Renal pelvis (tissue), 12 donors: ENCODE measurements at places on chromosomes 6 and 20. TPM values are rescaled to one million over a fixed set of nuclear protein-coding genes. Genes with fewer than 3 reads are reported as not detected.
A peak's percentile ranks its signal among the peaks of the same experiment; 100 is the strongest.

GRCh38 chr6:44976677-44977641 is 351.2 kb upstream of the RUNX2 start:
- no peak for DNase-seq

The SYNCRIP gene
- 166 TPM for polyA plus RNA-seq

DNA sequence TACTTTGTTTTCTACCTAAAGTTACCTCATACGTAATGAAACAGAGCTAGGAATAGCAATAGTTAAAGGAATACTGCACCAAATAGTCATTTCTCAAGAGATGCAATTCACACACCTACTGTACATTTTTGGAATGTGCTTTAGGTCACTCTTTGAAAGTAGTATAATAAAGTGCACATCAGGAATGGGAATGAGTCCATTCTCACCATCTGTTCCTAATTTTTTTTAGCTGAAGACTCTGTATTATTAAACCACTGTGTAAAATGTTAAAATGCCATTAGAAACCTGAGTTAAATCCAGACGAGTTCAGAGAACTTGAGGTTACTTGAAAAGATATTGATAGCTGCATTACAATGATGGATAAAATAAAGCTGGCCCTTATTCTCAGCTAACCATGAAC is 51.9 kb upstream of the EPHA7 start:
- no peak for DNase-seq

DNA sequence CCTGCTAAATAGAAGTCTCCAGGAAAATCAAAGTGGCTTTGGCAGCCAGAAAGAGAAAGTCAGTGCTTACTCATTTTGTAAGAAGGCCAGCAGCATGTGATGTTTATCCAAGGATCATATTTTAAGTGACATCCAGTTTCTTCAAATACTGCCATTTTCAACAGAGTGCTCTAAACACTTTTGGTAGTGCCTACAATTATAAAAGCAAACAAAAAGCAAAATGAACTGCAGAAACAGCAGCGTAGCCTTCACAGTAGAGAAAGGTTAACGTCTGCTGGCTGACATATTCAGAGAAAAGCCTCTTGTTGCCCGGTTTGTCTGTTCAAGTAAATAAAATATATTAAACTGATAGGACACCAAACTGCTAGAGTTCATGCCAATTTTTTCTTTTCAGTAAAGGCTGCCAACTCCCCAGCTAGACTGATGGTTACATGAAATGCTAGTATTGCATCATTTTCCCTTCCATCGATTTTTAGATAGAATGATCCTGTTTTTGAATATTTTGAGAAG is 705.7 kb upstream of the SLC35B3 start:
- DNase-seq: no peak

GRCh38 chr6:125095580-125096301 is 57.8 kb upstream of the TPD52L1 start:
- no peak for DNase-seq

The ADGRG6 gene
- polyA plus RNA-seq: 28.8 TPM

GRCh38 chr6:46539866-46540265 is 48.6 kb upstream of the RCAN2 start:
- peak; percentile 60 for DNase-seq

DNA sequence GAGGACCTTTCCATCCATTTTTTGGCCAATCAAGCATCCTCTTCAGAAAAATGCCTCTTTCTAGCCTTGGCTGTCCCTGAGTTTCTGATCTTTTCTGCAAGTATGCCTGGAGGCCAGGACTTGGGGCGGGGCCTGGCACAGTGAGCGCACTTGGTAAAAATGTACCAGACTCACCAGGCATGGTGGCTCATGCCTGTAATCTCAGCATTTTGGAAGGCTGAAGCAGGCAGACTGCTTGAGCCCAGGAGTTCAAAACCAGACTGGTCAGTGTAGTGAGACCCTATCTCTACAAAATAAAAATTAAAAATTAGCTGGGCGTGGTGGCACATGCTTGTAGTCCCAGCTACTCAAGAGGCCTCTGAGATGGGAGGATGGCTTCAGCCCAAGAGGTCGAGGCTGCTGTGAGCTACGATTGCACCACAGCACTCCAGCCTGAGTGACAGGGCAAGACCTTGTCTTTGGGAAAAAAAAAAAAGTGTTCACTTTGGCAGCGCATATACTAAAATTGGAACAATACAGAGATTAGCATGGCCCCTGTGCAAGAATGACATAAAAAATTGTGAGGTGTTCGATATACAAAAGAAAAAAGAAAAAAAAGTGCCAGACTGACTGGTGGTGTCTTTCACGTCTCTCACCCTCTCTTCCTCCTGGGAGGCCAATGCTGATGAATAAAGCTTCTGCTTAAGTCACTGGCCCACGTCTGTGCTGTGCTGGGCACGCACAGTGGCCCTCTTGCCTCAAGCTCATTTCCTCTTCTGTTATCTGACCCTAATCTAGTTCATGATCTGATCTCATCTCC is 18.1 kb upstream of the SLC9A8 start:
- DNase-seq: no peak

- DNase-seq: no peak
Measured at GRCh38 chr20:48606841-48607543, 220.8 kb downstream of the PREX1 start.

DNA sequence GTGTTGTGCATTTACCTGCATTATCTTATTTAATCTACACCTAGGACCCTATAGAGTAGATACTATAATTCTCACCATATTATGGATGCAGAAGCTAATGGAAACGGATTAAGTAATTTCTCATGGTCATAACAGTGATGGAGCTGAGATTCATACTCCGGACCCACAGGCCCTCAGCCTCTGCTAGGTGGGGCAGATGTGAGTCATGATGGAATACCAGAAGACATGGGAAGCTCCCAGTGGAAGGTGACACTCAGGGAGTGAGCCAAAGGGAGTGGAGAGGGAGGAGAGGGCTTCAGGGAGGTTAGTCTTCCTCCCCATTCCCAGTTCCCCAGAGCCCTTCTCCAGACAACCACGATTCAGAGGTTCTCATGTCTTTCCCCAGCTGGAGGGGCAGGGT is 65.2 kb upstream of the GPR6 start:
- DNase-seq: no peak

DNA sequence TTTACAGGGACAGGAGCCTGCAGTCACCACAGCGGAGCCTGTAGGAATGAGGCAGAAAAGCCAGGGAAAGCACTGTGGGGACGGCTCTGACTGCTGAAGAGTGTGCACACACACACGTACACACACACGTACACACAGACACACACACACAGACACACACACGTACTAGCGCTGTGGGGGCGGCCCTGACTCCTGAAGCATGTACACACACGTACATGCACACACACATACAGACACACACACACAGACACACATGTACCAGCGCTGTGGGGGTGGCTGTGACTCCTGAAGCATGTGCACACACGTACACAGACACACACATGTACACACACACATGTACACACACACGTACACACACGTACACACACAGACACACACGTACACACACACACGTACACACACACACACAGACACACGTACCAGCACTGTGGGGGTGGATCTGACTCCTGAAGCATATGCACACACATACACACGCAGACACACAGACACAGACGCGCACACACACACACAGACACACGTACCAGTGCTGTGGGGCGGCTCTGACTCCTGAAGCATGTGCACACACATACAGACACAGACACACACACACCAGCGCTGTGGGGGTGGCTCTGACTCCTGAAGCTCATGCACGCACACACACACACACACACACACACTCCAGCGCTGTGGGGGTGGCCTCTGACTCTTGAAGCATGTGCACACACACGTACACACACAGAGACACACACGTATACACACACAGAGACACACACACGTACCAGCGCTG is 127.3 kb downstream of the DLL1 start:
- DNase-seq: no peak

The FRS3 gene
- polyA plus RNA-seq: 9.2 TPM

DNA sequence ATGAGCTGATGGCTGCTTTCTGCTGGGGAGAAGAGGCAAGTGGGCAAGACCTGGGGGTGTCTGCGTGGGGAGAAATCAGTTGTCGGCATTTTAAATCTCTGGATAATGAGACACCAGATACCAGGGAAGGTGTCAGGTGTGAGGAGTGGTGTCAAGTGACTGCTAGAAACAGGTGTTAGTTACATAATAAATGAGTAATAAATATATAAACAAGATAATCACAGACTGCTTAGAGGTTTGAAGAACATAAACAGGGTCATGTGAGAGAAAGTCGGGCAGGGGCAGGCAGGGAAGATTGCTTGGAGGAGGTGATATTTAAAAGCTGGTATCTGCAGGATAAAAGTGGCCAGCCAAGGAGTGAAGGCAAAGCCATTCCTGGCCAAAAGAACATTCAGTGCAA is 87.2 kb upstream of the RIN2 start:
- DNase-seq: no peak

The CEP250 gene
- 65.5 TPM for polyA plus RNA-seq

DNA sequence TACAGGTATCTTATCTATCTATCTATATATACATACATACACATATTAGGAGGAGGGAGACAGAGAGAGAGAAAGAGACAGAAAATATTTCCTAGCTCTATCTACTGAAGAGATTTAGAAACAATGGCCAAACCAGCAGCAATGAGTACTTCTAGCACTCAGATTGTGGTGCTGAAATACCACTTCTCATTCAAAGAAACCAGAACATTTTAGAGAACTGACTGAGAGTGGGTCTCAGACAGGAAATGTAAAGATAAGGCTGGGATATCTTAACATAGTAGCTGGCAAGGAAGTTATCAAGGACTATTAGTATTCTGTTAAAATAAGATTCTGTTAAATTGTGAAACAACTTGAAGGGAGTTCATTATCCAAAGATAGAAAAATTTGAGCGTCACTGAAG is 57.0 kb downstream of the DNAAF9 start:
- no peak for DNase-seq

The NKAIN2 gene
- 18.0 TPM for polyA plus RNA-seq

DNA sequence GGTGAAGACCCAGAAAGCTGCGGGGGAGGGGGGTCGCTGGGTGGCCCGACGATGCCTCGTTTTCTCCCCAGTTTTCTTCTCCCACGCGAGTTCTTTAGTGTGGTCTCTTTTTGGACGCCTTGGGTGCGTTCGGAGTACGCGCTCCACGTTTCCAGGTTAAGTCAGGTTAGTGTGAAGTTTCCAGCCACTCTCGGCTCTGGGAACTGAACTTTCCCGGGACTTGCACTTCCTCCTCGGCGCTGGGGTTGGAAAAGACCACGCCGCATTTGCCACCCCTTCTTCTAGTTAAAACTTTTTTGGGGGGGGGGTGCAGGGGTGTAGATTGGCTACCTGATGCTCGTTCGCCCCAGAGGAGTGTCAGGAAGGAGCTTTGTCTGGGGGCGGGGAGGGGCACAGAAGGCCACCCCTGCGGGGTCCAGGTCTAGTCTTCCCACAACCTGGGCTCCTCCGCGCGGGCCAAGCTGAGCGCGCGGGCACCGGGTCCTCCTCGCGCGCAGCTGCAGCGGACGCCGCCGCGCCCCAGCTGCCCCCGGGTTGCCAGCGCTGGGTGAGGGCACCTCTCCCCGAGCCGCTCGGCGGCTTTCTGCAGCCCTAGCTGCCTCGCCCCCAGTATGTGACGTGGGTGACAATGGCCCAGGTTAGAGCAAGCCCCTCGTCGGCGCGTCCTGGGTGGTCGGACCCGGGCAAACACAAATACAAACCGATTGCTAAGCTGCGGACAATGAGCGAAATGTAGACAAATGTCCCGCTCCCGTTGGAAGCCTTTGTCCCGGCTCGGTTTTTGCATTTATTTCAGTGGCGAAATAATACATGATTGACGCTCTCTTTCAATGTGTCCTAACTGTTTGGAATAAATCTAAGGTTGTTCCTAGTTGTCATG is 1.7 kb upstream of the NKX2-2 start:
- DNase-seq: no peak

DNA sequence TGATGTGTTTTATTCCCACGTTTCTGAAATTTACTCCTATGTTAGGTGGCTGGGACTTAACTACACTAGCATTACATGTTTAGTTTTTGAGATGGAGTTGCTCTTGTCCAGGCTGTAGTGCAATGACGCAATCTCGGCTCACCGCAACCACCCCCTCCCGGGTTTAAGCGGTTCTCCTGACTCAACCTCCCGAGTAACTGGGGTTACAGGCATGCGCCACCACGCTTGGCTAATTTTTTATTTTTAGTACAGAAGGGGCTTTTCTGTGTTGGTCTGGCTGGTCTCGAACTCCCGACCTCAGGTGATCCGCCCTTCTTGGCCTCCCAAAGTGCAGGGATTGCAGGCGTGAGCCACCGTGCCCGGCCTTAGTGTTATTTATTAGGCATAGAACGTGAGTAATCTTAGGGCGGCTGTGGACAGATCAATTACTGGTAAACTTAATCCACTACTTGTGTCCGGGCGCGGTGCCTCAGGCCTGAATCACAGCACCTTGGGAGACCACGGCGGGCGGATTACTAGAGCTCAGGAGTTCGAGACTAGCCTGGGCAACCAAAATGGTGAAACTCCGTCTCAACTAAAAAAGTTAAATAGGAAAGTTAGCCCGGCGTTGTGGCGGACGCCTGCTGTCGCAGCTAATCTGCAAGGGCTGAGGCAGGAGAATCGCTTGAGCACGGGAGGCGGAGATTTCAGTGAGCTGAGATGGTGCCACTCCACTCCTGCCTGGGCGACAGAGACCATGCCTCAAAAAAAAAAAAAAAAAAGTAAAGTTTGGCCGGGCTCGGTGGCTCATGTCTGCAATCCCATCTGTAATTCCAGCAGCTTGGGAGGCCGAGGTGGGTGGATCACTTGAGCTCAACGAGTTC is 123.7 kb upstream of the BTN3A2 start:
- DNase-seq: no peak

DNA sequence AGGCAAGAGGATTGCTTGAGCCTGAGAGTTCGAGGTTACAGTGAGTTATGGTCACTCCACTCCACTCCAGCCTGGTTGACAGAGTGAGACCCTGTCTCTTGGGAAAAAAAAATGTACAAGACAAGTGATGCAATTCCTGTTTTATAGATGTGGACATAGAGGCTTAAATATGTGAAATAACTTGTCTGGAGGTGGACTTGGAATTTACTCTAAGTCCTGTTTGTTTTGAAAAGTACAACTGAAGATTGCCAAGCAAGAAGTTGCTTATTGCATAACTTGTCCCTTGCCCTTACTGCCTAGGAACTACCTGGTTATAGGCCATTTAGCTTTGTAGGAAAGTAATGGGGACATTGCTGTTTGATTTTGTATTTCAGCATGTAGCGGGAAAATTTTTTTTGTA is 26.0 kb upstream of the ADIG start:
- DNase-seq: no peak

The FOXF2 gene
- polyA plus RNA-seq: 0.10 TPM

DNA sequence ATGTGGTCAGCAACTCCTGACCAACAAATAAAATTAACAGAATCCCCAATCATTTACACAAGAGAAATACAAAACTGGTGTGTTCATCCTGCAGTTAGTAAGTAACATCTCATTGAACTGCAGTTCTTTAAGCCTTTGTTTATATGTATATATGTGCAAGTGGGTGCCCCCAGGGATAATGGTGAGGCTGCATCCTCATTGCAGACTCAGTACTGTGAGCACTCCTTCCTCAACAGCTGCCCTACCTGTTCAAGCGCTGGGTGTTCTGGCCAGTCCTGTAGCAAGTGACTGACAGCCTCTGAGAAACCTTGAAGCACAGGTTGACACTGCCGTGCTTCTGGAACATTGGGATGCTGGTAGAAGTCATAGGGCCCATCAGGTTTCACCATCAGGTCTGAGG is 49.8 kb upstream of the LYRM2 start:
- no peak for DNase-seq

GRCh38 chr20:45971675-45972499 is at the start of gene ZNF335:
TSS of gene ZNF335 (minus strand) at chr20:45972203. CDS start at chr20:45971410, 793 bp downstream.
- DNase-seq: peak; percentile 97

- DNase-seq: peak; percentile 27
Measured at GRCh38 chr6:125114248-125114858, 39.2 kb upstream of the TPD52L1 start.

The CLIC5 gene
- polyA plus RNA-seq: 212 TPM

GRCh38 chr6:140271759-140272377 is 897.4 kb upstream of the CITED2 start:
- DNase-seq: no peak
